Naive thymus-derived CD8-positive, alpha-beta T cell (primary cell): ENCODE measurements at places on chromosomes 1 and 21.
A peak's percentile ranks its signal among the peaks of the same experiment; 100 is the strongest.

DNA sequence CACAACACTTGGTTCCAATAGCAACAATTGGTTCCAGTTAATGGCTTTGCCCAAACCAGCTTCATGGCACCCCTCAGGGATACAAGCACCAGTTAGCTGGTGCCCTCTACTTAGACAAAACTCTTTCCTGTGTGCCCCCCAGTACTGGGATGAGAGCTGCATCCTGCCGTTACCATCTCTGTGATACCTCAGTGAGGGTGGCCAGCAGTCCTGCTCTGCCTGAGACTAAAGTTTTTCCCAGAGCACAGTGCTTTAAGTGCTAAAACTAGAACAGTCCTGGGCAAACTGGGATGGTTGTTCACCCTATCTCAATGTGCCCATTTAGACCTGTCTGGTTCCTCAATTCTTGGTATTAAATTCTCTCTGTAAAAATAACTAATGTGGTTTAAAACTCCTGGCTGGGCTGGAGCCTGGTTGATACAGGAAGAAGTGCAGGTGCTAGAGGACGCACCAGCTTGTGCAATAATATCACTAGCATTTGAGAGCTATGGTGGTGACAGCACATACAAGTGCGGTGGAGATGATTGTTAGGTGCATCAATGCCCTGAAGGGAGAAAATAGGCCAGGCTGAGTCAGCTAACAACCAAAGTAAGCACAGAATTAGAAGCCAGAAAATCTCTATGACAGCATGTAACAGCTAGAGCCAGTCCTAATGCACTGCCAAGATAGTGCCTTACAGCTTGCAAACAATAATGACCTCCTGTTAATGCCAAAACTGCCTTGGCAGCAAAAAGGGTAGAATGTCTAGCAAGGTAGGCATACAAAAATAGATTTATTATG lies 179.8 kb upstream of the GALNT2 start:
- DNase-seq = no peak

DNA sequence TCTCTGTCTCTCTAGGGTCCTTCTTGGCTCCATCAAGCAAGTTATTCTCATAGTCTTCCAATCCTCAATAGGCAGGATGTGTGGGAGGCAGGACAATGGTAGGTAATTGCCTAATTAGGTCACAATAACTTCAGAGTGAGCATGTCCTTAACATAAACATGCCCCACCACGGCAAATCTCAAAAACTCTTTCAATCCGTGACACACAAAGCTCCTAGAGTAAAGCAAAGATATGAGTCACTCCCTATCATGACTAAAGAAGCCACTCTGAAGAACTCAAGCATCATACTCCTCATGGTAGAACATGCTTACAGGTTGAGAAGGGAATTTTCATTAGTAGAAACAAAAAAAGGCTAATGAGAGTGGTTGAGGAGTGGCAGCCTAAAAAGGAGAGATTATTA lies 4.9 kb downstream of the HAO2 start:
- no peak for DNase-seq

GRCh38 chr1:61273167-61273705 lies 190.9 kb downstream of the NFIA start:
- DNase-seq = no peak

GRCh38 chr1:192609110-192610079 lies 26.6 kb upstream of the RGS13 start:
- peak; percentile 43 for DNase-seq

DNA sequence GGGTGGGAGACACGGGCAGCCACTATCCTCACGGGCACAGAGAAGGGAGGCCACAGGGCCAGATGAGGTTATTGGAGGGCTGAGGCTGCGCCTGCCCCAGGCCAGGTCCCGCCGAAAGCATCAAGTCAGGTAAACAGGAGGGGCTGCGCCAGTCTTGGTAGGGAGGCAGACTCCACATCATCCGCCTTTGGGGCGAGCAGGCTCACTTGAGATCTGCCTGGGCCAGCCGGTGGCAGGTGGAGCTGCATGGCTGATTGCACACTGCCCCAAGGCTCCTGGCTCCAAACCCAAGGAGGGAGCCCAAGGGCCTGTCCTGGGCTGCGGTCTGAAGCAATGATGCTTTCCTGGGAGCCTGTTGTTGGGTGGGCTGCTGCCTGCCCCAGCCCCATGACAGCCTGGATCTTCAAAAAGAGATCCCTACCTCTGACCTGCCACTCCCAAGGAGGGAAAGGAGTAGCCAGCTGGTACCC lies 4.6 kb downstream of the SMIM1 start:
- DNase-seq = no peak

GRCh38 chr1:12327566-12327965 lies 97.7 kb downstream of the VPS13D start:
- DNase-seq = no peak

DNA sequence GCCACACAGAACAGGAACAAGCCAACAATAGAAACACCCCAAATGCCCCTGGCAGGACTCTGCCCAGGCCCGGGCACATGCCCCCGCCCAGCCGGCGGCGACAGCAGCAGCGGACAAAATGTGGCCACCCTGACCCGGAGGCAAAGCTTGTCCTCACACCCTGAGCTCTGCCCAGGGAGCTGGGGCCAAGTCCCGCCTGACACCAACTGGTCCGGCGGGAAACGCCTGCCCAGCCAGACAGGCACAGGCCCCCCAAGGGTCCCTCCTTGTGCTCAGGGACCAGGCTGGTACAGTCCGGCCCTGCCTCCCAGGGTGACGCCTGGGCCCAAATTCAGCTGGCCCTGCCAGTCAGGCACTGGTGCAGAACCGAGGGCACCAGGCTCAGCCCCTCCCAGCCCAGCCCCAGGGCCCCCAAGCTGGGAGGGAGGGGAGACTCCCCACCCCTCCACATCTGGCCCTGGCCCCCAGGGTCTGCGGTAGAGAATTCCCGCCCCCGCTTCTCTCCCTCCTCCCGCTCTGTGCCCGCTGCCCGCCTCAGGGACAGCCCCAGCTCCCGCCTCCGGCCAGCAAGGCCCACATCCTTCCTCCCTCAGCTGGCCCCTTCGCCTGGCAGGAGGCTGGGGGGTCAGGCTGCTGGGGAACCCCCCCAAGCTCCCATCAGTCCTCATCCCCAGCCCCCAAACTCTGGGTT lies 2.0 kb downstream of the AHDC1 start:
- no peak for DNase-seq

GRCh38 chr1:94757931-94758330 lies 62.2 kb upstream of the SLC44A3 start:
- no peak for DNase-seq

DNA sequence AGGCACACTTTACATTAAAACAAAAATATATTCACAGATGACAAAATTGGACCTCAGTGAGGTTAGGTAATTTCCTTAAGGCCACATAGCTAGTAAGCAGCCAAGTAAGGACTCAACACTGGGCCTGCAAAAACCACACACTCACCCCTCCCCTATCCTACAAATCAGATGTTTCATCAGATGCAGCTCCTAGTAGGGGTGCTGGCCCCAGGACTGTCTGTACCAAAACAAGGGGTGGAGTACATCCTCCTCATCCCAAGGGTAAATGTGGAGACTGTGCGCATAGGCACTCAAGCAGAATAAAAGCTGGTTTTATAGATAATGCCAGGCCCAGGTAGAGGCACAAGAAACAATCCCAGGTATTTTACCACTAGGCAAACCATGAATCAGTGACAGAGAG lies 25.7 kb downstream of the URB1 start:
- DNase-seq = no peak

DNA sequence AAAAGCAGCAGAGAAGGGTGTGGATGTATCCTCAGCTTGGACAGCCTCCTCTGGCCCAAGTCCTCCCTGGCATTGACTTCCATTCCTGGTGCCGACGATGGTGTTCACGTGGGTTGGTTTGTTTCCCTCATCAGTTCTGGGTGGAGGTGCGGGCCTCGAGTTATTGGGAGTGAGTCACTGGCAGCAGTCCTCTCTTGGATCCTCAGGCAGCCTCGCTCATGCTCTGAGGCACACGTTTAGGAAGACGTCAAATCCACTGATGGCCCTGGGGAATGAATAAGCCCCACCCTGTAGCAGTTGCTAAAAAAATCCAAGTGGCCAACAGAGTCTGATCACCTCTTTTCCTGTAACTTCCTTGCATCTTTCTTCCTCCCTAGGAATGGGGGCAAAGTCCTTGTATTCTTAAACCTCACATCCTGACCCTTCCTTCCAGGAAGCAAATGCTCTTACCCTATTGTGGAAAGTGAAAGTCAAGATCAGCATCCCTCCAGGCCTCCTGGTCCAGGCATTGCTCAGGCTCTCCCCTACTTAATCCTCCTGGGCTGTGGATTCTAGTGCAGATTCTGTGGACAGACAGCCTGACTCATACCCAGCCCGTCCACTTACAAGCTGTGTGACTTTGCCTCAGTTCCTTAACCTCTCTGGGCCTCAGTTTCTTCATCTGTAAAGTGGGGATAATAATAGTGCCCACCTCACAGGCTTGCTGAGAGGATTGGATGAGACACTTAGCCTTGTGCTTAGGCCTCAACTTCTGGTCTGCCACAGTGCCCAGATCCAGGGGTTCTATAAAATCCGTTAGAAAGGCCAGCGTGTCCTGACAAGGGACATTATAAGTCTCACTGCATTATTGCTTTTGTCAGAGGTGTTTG lies 111.1 kb downstream of the TLR5 start:
- DNase-seq = no peak

- DNase-seq = no peak
These were observed 1.4 kb upstream of the CACNA1S start for GRCh38 chr1:201113451-201114244.

GRCh38 chr1:53075761-53076163 lies 13.7 kb downstream of the PODN start:
- DNase-seq = no peak

DNA sequence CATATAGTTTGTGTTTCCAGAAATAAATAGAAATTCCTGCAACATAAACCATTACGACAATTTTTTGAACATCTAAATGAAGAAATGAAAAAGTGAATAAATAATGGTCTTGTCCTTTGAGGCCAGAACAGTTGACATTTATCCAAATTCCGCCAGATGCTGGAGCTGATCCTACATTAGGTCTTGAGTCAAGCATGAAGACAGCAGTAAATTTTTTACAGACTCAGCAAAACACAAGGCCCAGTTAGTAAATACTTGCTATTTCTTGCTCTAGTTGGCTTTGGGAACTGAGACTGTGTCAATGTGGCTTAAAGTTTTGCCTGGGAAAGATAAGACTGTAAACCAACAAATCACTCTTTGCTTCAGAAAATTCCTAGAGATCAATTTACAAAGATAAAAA lies 540.1 kb upstream of the RGS18 start:
- no peak for DNase-seq

DNA sequence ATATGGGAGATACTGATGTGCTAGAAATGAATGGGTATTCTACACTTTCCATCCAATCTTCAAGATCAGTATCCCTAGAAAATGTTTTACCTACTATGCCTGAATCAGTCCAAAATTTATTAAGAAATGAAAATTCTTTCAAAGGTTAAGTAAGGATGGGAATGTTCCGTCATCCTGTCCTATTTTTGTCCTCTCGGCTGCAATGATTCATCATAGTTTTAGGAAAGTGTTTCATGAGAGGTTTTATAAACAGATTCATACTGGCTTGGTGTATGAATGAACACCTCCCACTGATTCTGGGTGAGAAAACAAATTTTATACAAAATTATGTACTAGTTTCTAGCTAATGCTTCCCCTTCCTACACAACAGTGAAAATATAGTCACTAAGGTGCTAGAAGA lies 504.6 kb upstream of the NR5A2 start:
- DNase-seq = no peak

DNA sequence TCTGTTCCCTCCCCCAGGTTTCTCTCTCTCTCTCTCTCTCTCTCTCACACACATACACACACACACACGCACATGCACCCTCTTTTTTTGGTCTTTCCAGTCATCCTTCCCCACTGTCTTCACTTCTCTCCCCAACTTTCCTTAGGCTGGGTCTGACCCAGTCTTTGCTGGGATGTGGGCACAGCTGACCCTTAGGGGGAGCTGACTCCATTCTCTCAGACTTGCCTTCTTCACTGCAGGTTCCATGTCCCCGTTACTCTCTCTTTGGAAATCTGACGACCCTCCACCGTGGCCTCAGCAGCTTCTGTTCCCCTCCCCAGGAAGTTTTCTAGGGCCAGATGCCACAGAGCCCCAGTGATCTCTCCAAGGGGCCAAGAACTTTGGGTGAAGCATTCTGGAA lies 2.1 kb downstream of the DISP3 start:
- no peak for DNase-seq

- DNase-seq = no peak
These were observed 299.9 kb upstream of the PROX1 start for GRCh38 chr1:213687832-213688231.

GRCh38 chr1:7326366-7326765 lies 444.7 kb upstream of the VAMP3 start:
- no peak for DNase-seq

DNA sequence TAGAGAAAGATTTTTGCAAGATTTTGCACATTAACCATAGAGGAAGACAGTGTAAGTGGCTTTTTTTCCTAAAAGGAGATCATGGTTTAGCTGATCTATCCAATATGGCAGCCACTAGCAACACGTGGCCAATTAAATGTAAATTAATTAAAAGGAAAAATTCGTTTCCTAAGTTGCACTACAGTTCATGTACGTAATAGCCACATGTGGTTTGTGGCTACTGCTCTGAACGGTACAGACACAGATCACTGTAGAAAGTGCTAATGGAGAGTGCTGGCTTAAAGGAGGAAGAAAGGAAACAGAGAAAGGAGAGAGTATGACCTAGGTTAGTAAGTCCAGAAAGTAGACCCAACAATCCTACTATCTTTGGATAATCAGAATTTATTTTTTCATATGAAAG lies 170.8 kb downstream of the SIPA1L2 start:
- no peak for DNase-seq

DNA sequence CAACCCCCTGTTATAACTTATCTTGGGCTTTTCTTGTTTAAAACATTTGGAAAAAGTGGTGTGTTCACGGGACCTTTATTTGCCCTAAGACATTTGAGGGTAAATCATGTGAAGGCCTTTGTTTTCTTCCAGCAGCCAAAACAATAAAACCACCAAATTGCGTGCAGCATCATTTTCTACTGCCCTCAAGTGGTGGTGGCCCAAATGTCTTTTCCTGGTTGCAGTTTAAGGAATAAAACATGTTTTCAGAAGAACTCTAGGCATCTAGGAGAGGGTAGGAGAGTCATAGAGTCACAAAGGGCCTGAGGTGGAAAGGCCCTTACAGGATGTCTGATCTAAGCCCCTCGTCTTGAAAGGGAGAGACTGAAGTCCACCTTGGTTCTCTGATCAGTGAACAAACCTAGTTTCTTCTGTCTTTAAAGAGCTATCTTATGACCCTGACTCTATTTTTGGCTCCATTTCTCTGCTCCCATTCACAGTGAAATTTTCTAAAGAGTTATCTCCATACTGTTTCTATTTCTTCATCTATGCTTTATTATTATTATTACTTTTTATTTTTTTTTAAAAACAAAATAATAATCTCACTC lies 16.0 kb upstream of the EPS15 start:
- peak; percentile 29 for DNase-seq

DNA sequence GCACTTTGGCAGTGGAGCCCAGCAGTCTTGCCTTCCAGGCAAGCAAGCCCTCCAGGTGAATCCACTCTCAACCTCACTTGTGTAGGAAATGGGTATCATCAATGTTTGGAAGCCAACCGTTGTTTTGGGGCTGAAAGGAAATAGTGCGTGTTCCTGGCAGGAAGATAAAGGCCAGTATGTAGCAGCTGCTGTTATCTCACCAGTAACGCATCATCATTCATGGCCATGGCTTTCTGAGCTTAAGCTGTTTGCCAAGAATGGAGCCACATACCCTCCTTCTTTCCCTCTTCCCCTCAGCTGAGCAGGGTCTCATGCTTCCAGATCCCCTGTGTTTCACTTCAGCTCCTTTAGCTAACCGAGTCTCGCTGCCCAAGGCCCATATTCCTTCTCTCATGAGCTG lies 2.2 kb upstream of the PDPN start:
- no peak for DNase-seq

GRCh38 chr1:170707117-170707516 lies 43.2 kb downstream of the PRRX1 start:
- no peak for DNase-seq

GRCh38 chr1:8598060-8598724 lies 219.2 kb downstream of the RERE start:
- DNase-seq = no peak
